ENCODE measurements at places on chromosomes 6 and 20.

GRCh38 chr6:38155621-38156204 is 336.2 kb downstream of the ZFAND3 start:
- no peak for DNase-seq
- H3K4me3 ChIP-seq: no peak overlapping the region
- H3K27ac ChIP-seq: no peak overlapping the region
- H3K27me3 ChIP-seq: no peaks in the 10 kb centered on the region
- H3K36me3 ChIP-seq: no peaks in the 10 kb centered on the region
- no peaks in the 10 kb centered on the region for H3K4me1 ChIP-seq

DNA sequence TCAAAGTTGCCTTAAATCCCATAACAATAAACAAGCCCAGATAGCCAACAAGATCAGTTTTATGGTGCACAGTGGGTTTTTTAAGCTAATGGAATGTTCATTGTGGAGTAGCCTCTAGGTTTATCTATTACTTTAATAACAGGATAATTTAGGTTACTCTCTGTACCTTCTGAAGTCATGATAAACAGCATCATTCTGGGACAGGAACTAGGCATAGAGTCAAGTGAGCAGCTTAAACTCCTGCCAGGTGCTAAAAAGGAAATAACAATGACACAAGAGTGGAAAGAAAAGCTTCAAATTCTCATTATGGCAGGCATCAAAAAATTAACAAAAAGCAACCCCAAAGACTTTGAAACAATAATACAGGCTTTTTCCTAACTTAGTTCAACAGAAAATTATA is 228.8 kb downstream of the HACE1 start:
- no peaks in the 10 kb centered on the region for H3K27me3 ChIP-seq
- H3K4me3 ChIP-seq: no peak overlapping the region
- H3K4me1 ChIP-seq: no peaks in the 10 kb centered on the region
- H3K27ac ChIP-seq: no peak overlapping the region
- DNase-seq: no peak

- DNase-seq: no peak
Observed at GRCh38 chr20:18514127-18514526, 6.4 kb downstream of the SEC23B start.

GRCh38 chr6:132085731-132086130 is 134.6 kb upstream of the CCN2 start:
- no peak for DNase-seq
- no peak overlapping the region for H3K27ac ChIP-seq
- no peak overlapping the region for H3K4me3 ChIP-seq
- no peaks in the 10 kb centered on the region for H3K4me1 ChIP-seq

GRCh38 chr6:34099878-34100277 is 46.0 kb downstream of the GRM4 start:
- no peaks in the 10 kb centered on the region for H3K36me3 ChIP-seq
- peaks cover 3% of the 10 kb centered on the region for H3K27me3 ChIP-seq
- no peak overlapping the region for H3K4me3 ChIP-seq
- H3K27ac ChIP-seq: no peak overlapping the region
- H3K4me1 ChIP-seq: no peaks in the 10 kb centered on the region
- no peak for DNase-seq

- no peak overlapping the region for H3K27ac ChIP-seq
- no peak overlapping the region for H3K4me3 ChIP-seq
- no peaks in the 10 kb centered on the region for H3K27me3 ChIP-seq
- H3K4me1 ChIP-seq: no peaks in the 10 kb centered on the region
- DNase-seq: no peak
Observed at GRCh38 chr6:15153191-15153590, 92.7 kb upstream of the JARID2 start.

DNA sequence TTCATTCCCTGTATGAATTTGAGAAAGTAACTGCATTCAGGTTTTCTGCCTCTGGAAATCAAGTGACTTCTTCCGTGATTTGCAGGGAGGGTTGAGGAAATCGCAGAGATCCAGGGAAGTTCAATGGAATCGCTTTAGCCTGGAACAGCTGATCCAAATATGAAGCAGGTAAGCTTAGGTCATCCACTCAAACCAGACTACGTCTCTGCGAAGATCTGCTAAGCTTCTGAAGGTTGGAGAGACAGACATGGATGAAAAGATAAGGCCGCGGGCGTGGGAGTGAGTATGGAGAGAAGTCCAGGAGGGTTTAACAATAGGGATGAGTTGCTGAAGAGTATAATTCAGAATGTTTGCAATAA is 34.2 kb upstream of the BTN3A2 start:
- H3K27me3 ChIP-seq: peaks cover 81% of the 10 kb centered on the region
- H3K4me3 ChIP-seq: no peak overlapping the region
- no peaks in the 10 kb centered on the region for H3K36me3 ChIP-seq
- DNase-seq: no peak

DNA sequence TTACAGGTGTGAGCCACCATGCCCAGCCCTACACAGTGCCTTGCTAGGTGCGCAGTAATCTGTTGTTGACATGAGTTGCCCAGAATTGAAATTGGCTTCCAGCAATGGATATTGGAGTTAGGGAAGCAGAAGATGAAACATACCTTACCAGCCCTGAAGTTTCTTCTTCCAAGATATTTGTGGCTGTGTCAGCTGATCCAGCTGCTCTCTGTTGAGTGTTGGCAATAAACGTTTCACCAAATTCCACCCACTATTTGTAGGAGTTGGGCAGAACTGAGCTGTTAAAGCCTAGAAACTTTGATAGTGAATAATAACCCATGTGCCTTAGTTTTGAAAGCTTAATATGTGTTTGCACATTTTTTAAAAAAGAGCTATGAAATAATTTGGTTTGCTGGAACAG is 218.2 kb upstream of the SNX9 start:
- H3K36me3 ChIP-seq: no peaks in the 10 kb centered on the region
- no peak for DNase-seq
- no peaks in the 10 kb centered on the region for H3K4me1 ChIP-seq
- H3K27ac ChIP-seq: no peak overlapping the region
- no peaks in the 10 kb centered on the region for H3K27me3 ChIP-seq

- no peak for DNase-seq
- H3K27me3 ChIP-seq: no peaks in the 10 kb centered on the region
- no peaks in the 10 kb centered on the region for H3K36me3 ChIP-seq
- H3K4me3 ChIP-seq: no peak overlapping the region
Observed at GRCh38 chr6:145544041-145544440, 191.3 kb downstream of the EPM2A start.

GRCh38 chr6:142294679-142295078 is 7.1 kb upstream of the ADGRG6 start:
- H3K4me3 ChIP-seq: no peak overlapping the region
- H3K27me3 ChIP-seq: no peaks in the 10 kb centered on the region
- no peaks in the 10 kb centered on the region for H3K36me3 ChIP-seq
- DNase-seq: no peak

- no peaks in the 10 kb centered on the region for H3K36me3 ChIP-seq
- H3K27me3 ChIP-seq: no peaks in the 10 kb centered on the region
- no peak for DNase-seq
- no peak overlapping the region for H3K4me3 ChIP-seq
- peak overlapping the region; percentile 55 for H3K27ac ChIP-seq
Observed at GRCh38 chr6:85361643-85362014, 88.3 kb upstream of the NT5E start.

DNA sequence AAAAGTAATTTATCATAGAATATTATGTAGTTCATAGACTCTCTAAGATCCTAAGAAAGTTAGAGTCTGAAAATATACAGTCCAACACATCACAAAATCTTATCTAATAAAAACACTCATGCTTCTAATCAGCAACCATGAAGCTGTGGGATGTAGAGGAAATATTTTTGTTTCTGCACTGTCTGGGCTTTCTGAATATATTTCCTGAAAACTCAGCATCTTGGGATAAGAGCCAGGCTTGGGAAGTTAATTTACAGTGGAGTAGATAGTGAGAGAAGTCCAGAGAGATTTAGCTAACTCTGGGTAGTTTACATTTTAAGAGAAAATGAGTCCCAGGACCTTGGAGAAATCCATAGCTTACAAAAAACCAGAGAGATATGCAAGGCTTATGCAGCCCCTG is 150.4 kb upstream of the BMP5 start:
- H3K27me3 ChIP-seq: no peaks in the 10 kb centered on the region
- H3K4me1 ChIP-seq: no peaks in the 10 kb centered on the region
- no peaks in the 10 kb centered on the region for H3K36me3 ChIP-seq
- no peak for DNase-seq

- no peak overlapping the region for H3K27ac ChIP-seq
- no peaks in the 10 kb centered on the region for H3K4me1 ChIP-seq
- H3K36me3 ChIP-seq: no peaks in the 10 kb centered on the region
- H3K4me3 ChIP-seq: no peak overlapping the region
- DNase-seq: no peak
Observed at GRCh38 chr6:84740385-84740784, 24.0 kb downstream of the TBX18 start.

DNA sequence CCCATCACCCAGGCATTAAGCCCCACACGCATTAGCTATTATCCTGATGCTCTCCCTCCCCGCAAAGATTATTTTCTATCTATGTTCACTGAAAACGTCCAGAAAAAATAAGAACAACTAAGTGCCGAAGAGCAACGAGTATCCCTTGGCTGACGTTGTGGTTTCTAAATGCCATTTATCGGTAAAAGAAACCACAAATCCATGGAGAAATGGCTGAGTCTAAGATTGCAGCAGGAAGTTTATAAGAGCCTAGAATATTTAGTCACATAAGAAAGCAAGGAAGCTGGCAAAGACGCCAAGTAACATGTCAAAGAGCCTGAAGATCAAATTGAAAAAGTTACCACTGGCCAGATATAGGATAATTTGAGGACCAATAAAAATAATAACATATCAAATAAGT is 18.1 kb upstream of the NOX3 start:
- no peaks in the 10 kb centered on the region for H3K4me1 ChIP-seq
- no peak overlapping the region for H3K27ac ChIP-seq
- no peak overlapping the region for H3K4me3 ChIP-seq
- H3K27me3 ChIP-seq: no peaks in the 10 kb centered on the region

DNA sequence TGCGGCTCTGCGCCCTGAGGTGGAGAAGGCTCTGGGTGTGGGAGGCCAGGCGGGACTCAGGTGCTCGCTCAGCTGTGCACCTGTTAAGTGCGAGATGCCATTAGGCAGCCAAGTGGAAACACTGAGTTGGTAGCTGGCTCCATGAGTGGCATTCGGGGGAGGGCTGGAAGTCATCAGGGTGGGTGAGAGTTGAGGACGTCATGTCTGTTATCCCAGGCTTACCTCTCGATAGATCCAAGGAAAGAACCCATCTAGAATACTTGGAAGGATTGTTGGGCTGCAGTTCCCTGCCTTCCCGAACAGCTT is 41.3 kb downstream of the TAF8 start:
- no peaks in the 10 kb centered on the region for H3K36me3 ChIP-seq
- H3K4me1 ChIP-seq: no peaks in the 10 kb centered on the region
- no peak overlapping the region for H3K27ac ChIP-seq
- no peak for DNase-seq
- no peaks in the 10 kb centered on the region for H3K27me3 ChIP-seq

- no peak overlapping the region for H3K4me3 ChIP-seq
- DNase-seq: no peak
- H3K27ac ChIP-seq: peak overlapping the region; percentile 52
- H3K36me3 ChIP-seq: no peaks in the 10 kb centered on the region
- no peaks in the 10 kb centered on the region for H3K27me3 ChIP-seq
- peaks cover 23% of the 10 kb centered on the region for H3K4me1 ChIP-seq
Observed at GRCh38 chr20:58690396-58691135, 2.0 kb upstream of the NPEPL1 start.

- H3K27me3 ChIP-seq: no peaks in the 10 kb centered on the region
- no peaks in the 10 kb centered on the region for H3K36me3 ChIP-seq
- H3K27ac ChIP-seq: no peak overlapping the region
- no peak overlapping the region for H3K4me3 ChIP-seq
Observed at GRCh38 chr20:22420116-22420598, 164.2 kb downstream of the FOXA2 start.

DNA sequence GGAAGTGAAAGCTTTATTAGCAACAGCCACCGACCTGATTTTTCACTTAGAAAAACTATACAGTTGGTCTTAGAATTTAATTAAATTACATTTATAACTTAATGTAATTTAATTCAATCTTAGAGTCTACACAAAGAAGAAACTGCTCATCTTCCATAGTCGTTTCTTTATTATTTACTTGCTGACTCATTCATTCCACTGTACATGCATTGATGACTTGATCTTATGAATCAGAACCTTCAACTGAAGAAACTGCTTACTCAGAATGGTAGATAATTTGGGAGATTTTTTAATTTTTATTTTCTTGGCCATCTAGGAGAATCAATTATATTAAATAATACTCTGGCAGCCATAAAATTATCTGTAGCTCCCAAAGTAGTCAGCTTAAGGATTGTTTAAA is 1021.6 kb upstream of the FLRT3 start:
- no peaks in the 10 kb centered on the region for H3K27me3 ChIP-seq
- DNase-seq: no peak
- no peak overlapping the region for H3K27ac ChIP-seq
- no peaks in the 10 kb centered on the region for H3K36me3 ChIP-seq

DNA sequence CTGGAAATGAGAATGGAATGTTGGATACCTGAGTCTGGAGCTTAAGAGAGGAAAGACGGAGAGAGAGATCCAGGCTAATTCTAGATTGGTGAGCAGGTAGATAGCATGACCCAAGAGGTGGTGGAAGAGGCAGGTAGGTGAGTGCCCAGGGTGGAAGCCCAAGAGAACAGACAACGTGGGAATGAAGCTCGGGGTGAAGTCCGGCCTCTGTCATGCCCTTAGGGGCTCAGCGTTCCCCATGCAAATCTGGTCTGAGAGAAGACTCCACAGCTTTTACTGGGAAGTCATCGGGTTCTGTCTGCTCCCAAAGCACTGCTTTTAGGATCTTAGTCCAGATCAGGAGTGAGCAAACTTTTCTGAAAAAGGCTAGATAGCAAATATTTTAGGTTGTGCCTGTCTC is 3.6 kb downstream of the NELFCD start:
- H3K4me1 ChIP-seq: no peaks in the 10 kb centered on the region
- no peak overlapping the region for H3K4me3 ChIP-seq
- H3K36me3 ChIP-seq: no peaks in the 10 kb centered on the region
- no peaks in the 10 kb centered on the region for H3K27me3 ChIP-seq
- peak overlapping the region; percentile 38 for H3K27ac ChIP-seq
- no peak for DNase-seq

DNA sequence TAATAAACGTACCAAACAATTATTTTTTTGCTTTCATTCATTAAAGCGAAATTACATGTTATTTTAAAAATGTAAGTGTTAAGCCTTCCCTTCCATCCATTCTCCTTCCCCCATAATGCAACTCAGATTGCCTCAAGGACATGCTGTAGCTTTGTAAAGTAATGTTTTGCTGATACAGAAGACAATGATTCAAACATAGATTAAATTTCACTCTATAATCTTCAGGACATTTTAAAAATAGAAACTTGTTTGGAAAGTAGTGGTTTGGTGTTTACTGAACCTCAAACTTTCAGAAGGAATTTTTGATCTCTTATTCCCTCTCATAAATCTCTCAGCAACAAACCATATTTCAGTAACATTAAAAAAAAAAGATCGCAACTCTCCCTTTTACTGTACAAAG is 350.9 kb upstream of the HSF2 start:
- no peak for DNase-seq
- H3K27ac ChIP-seq: no peak overlapping the region
- no peaks in the 10 kb centered on the region for H3K36me3 ChIP-seq

DNA sequence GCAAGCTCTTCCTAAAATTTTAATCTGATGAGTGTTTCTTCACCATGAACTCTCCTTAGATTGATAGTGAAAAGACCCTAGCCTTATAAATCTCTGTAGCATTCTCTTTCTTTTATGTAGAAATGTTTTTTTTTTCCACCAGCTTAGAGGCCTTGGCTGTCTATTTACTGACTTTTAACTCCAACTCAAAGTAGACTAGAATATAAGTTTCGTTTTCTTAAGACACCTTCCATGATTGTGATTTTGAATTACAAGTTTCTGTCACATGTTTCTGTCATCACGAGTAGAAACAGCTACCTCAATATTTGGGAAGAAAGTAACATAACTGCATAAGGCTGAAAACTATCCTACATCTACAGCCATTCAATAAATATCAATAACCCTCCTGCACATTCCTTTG is 17.8 kb downstream of the ADGRF4 start:
- no peaks in the 10 kb centered on the region for H3K27me3 ChIP-seq
- no peak for DNase-seq
- H3K4me1 ChIP-seq: no peaks in the 10 kb centered on the region
- no peak overlapping the region for H3K27ac ChIP-seq
- H3K4me3 ChIP-seq: no peak overlapping the region

Data from breast epithelium (tissue), 4 donors.